ENCODE measurements at places on chromosomes 12 and 14.
A peak's percentile ranks its signal among the peaks of the same experiment; 100 is the strongest.

- DNase-seq = no peak
These were observed 70.2 kb downstream of the IRF2BPL start for GRCh38 chr14:76958020-76958979.

DNA sequence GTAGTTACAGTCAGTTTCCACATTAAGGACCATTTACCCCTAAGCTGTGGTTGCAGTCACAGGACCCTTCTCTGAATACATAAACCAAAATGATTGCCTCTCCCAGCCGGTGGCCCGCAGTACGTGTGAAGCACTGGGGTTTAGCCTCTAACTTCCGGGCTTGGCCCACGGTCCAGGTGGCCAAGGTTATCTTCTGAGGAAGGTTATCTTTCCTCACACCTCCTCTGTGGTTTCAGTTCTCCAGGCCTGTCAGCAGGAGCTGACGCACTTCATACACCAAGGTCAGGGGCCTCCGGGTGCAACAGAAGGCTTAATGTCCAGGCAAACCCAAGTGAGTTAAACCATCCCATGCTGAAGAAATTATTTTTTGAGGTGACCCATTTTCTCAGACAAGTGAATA, 291.0 kb upstream of the FKBP4 start:
- no peak for DNase-seq

DNA sequence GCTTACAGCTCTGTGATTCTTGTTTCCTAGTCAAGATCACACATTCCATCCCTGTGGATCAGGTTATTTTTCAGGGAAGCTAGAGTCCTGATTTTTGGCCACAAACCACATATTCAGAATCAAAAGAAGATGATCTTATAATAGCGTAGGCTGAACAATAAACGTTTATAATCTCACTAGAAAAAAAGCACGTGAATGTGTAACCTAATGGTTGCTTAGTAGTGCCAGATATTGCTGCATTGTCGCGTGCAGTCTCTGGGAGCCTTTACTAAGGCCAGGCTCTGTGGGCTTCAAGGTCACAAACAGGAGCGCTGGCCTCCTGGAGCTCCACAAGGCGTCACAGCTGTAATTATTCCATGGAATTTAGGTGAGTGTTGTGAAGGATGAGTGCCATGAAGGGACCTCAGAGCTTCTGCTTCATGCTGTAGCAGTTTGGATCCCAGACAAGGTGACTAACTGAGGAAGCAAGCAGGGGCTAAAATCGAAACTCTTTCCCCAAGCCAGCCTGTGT, 17.4 kb downstream of the CDKN1B start:
- no peak for DNase-seq

DNA sequence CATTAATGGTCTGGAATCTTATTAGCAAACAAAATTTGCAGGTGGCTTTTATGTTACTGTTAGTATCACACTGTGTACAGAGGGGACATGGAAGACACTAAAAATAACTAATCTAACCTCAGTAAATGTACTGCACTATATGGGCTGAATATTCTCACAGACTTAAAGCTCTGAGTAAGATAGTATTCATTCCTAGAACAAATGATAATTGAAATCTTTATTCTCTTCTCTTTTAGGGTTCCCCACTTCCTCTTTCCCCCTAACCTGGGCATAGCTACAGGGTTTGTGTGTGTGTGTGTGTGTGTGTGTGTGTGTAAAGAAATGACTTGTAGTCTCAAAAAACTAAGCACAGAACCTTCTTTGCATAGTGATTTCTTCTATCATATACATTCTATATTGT, 21.4 kb upstream of the HECTD1 start:
- DNase-seq = no peak

GRCh38 chr14:49593016-49593415, 5.7 kb upstream of the LRR1 start:
- DNase-seq = no peak

DNA sequence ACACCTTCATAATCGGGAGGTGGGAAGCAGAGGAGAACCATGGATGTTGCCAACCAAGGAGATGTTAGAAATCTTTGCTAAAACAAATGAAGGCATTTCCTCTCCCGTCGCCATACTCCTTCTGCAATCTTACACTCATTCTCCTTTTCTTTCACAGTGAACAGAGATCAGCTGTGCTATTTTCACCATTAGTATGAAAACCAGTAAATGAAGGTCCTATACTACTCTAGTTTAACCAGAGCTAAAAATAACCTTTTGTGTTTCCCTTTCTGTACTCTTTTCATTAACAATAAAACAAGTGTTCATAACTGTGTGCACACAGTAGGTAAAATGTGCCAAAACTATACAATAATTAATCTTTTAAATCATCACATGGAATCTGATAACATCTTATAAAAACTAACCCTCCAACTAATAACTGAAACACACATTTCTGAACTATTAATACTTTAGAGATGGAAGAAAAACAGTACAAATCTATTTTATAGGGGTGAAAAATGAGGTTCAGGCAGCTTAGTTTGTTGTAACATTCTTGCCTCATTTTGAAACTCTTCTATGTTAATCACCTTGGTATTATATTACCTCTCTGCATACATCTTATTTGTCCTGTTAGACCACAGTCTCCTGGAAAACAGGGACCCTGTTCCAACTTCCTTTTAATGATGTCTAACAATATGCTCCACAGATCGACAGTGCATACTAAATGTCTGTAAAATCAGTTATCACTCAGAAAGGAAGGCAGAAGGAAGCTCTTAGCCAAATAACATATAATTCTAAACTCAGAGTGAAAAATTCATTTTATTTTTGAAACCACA, 69.5 kb downstream of the SPPL3 start:
- DNase-seq = no peak

DNA sequence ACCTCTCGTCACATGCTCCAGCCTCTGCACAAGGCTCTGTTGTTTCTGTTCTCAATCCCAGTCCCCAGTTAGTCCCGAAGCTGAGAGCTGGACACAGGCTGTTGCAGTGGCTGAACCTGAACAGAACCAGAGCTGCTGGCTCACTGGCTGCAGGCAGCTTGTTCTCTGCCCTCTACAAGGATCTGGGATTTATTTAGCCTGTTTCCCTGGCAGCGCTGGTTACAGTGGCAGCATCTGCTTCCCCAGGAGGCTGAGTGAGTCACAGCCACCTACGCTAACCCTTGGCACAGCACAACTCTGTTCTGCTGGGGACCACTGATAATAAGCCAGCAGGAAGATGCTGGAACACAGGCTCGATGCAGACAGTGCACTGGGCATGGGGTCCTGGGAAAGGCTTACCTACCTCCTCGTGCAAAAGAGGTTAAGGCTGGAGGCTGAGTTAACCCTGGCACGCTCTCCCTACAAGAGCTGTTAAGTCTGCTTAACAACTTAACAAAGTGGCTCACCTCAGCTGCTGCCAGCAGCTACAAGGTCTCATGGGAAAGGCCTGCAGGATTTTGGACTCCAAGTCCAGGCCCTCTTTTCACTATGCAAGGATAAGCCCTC, 299.6 kb downstream of the PCNX1 start:
- no peak for DNase-seq

- DNase-seq = no peak
These were observed 216.2 kb upstream of the CAND1 start for GRCh38 chr12:67052981-67053380.

GRCh38 chr12:20017802-20018201, 350.5 kb upstream of the PDE3A start:
- no peak for DNase-seq

GRCh38 chr12:105418821-105419291, 88.4 kb downstream of the C12orf75 start:
- no peak for DNase-seq

DNA sequence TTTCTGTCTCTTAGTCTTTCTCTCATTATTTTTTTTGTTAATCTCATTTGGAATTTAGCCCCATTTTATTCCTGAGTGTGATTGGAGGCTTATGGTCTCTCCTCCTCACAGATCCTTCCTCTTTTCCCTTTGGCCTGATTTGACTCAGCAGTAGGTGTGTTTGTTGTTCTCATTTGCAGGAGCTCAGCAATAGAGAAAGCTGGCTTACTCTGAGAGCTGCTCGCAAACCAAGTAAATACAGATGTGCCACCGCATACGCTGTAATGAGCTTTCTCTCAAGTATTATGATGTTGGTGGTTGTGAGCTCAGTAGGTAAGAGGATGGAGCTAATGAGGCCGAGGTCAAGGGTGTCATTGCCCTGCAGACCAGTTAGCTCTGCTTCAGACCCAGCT, 206.5 kb downstream of the ETV6 start:
- peak; percentile 21 for DNase-seq

DNA sequence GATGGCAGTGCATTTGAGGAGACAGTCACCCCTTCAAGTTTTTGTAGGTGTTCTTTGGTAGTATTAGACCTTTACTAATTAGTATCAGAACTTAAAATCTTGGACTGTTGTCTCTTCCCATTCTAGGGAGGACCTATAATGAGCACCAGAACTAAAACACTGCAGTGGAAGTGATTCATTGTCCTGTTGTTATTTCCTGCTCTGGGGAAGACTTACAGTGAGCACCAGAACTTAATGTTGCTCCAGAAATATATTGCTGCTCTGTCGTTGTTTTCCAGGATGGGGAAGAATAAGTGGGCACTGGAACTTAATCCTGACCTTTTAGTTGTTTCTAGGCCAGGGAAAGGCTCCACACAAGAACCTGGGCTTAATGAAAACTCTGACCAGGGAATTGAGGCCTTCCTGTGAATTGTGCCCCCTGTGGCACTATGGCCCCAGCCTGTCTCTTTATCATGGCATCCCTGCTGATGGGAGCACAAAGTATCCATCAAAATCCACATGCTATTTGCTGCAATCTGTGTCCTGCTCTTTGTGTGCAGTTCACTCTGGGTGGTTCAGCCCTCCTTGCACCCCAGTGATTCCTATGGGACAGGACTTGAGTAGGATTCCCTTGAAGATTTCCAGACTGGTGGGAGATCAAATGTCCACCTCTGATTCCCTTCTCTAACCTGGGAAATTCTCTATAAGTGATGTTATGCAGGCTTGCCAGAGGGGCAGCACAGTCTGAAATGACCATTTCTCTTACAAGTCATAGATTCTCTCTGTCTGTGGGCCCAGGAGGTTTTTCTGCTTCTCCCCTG, 175.8 kb downstream of the PAWR start:
- DNase-seq = no peak

DNA sequence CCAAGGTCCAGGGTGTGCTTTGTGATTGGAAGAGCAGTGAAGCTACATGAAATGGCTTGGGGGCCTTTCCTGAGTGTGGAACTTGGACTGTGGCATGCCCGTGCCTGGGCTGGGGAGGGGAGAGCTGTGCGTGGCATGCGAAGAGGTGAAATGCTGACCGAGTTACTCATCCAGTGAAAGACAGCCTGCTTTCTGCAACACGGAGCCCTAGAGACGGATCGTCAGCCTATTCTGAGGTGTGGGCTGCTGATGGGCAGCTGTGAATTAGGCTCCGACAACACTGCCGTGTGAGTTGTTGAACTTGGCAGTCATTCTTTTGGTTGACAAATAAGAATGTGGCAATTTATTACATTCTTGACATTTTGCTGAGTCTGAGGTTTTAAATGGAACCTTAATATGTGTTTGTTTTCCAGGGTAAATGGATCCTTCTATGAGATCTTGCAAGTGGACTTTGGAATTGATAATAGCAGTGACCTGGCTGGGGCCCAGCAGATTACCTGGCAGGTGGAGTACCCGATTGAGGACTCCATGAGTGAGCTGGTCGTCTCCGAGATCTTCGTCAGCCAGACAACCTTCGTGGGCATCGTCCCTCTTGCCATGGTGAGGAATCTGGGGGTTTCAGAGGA, 453.9 kb downstream of the AACS start:
- DNase-seq = no peak

GRCh38 chr12:64351265-64351664, 39.3 kb downstream of the C12orf56 start:
- DNase-seq = no peak

Data from GM19239 (cell line).